ENCODE measurements at places on chromosomes 6 and 20.

- DNase-seq = no peak
Observed at GRCh38 chr20:16477632-16478031, 95.6 kb downstream of the KIF16B start.

- no peak for DNase-seq
Observed at GRCh38 chr6:42507195-42507594, 55.5 kb upstream of the TRERF1 start.

GRCh38 chr20:17767624-17768023, 67.9 kb downstream of the BANF2 start:
- no peak for DNase-seq

DNA sequence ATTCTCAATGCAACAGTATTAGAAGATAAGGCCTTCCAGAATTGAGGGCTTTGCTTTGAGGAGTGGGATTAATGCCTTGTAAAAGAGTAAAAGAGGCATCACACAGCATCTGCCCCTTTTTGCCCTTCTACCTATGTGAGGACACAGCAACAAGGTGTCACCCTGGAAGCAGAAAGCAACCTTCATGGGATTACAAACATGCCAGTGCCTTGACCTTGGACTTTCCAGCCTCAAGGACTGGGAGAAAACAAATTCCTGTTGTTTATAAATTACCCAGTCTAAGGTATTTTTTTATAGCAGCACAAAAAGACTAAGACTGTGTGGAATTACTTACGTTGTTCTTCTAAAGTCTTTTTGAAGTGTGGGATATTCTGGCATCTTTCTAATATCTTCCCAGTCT, 150.0 kb upstream of the SLC22A16 start:
- DNase-seq = no peak
